Activated naive CD8-positive, alpha-beta T cell treated with anti-CD3 and anti-CD28 coated beads, Interleukin-2, amount 10 ng/mL, durations not matched to agents 7 days and 5 days (primary cell): ENCODE measurements at places on chromosomes 2 and 18. TPM values are rescaled to one million over a fixed set of nuclear protein-coding genes. Genes with fewer than 3 reads are reported as not detected.

CNDP1 gene
- total RNA-seq = not detected

TUBA4B gene
- total RNA-seq = not detected

BUB1 gene
- 89.3 TPM for total RNA-seq

MC5R gene
- 0.17 TPM for total RNA-seq

SALL3 gene
- total RNA-seq = not detected

GKN1 gene
- total RNA-seq = not detected

WDR54 gene
- total RNA-seq = 88.9 TPM

SLC16A14 gene
- 0.72 TPM for total RNA-seq

SPC25 gene
- 35.6 TPM for total RNA-seq

DNA sequence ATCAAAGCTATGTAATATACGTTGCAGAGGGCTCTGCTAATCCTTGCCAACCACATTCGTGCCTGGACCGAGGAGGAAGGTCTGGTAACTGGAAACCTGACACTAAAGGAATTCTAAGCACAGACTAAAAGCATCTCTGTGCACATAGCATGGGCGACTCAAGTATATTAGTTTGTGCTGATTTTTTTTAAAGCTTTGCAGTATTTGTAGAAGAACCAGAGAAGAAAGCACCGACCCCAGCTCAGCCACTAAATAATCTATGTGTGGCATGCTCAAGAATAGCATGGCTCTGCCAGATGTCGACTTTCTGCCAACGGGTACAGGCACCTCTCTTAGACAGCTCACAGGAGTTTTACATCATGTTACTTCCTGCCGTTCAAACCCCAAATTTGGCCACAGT is 73.2 kb upstream of the NRP2 start:
- no peak overlapping the region for H3K27ac ChIP-seq
- DNase-seq = no peak
- H3K36me3 ChIP-seq = peaks cover 15% of the 10 kb centered on the region
- H3K27me3 ChIP-seq = peaks cover 29% of the 10 kb centered on the region

DNA sequence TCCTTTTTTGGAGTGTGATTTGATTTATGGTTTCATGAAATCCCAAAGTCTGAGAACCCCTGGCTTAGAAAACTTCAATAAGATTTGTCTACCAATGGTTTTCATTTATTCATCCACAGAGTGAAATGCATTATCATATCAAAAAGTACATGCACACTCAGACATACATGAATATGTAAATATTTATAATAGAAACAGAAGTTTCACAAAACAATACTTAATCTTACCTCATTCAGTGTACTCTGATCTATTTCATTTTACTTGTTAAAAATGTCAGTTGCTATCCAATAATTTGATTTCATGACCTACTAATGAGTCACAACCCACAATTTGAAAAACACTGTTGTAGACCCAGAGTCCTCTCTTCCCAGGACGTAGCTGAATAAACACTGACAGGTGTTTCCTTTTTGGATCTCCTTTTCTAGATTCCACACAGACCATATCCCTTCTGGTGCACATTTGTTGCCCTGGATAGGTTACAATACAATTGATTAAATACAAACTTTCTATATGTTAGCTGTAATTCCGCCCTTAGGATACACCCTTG is 10.4 kb upstream of the CAVIN2 start:
- DNase-seq = no peak
- peaks cover 14% of the 10 kb centered on the region for H3K27me3 ChIP-seq
- H3K4me3 ChIP-seq = no peak overlapping the region
- no peak overlapping the region for H3K27ac ChIP-seq

GRCh38 chr2:57821088-57821487 is 225.5 kb upstream of the VRK2 start:
- DNase-seq = no peak
- H3K4me1 ChIP-seq = peaks cover 2% of the 10 kb centered on the region
- no peak overlapping the region for H3K27ac ChIP-seq

GRCh38 chr2:196168181-196168580 is 3.2 kb downstream of the STK17B start:
- peaks cover 71% of the 10 kb centered on the region for H3K36me3 ChIP-seq
- H3K27ac ChIP-seq = peak overlapping the region; percentile 99
- peak overlapping the region; percentile 98 for H3K4me3 ChIP-seq
- H3K4me1 ChIP-seq = peaks cover 27% of the 10 kb centered on the region
- no peak for DNase-seq
- no peaks in the 10 kb centered on the region for H3K27me3 ChIP-seq

- H3K27ac ChIP-seq = no peak overlapping the region
- H3K4me1 ChIP-seq = no peaks in the 10 kb centered on the region
- H3K27me3 ChIP-seq = peaks cover 7% of the 10 kb centered on the region
- no peak overlapping the region for H3K4me3 ChIP-seq
- no peak for DNase-seq
These were observed 100.4 kb upstream of the SH3BP4 start for GRCh38 chr2:234851451-234851850.

GRCh38 chr2:135985826-135986393 is 484 bp upstream of the DARS1 start:
- peaks cover 32% of the 10 kb centered on the region for H3K36me3 ChIP-seq
- H3K4me3 ChIP-seq = peak overlapping the region; percentile 88
- no peak for DNase-seq

DNA sequence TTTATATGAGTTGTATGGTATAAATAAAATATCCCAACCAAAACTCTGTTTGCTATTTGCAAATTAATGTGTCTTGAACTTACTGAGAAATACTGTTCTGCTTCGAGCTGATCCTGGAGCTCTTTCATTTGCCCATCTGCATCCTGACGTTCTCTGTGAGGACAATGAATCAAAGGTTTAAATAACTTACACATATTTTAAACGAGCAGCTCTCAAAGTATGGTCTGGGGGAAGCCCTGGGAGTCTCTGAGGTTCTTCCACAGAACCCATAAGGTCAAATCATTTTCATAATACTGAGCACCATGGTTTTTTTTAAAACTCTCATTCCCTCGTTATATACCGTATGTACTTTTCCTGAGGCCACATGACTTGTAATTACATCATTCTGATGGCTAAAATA is 46.7 kb downstream of the SLC66A3 start:
- H3K27me3 ChIP-seq = no peaks in the 10 kb centered on the region
- no peak overlapping the region for H3K27ac ChIP-seq
- peaks cover 5% of the 10 kb centered on the region for H3K4me1 ChIP-seq
- H3K4me3 ChIP-seq = no peak overlapping the region
- peaks cover 10% of the 10 kb centered on the region for H3K36me3 ChIP-seq

DNA sequence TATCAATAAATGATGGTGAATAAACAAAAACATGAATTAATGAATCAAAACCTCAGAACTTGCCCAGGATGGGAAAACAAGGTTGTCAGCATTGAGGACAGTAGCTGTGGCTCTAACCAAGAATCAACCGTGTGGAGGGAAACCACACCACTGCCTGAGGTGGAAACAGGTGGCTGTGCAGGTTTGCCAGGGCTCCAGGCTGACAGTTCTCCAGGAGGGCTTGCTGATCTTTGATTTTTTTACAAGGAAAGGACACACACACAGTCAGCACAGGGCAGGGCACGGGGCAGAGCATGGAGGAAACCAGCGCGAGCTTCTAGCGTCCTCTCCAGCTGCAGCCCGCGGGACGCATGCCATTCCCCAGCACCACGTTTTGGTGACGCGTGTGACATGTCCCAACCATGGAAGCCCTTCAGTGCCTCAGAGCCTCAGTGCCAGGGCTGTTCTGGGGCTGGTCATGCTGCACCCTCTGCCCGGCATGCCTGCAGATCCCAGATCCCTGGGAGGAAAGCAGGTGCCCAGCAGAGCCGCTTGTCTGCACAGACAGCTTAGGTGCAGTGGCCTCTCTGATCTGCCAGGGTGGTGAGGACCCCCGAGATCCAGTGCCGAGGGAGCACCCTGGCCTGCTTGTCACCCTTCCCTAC is 15.8 kb upstream of the AGXT start:
- peaks cover 3% of the 10 kb centered on the region for H3K36me3 ChIP-seq
- H3K4me1 ChIP-seq = no peaks in the 10 kb centered on the region
- H3K27me3 ChIP-seq = no peaks in the 10 kb centered on the region
- H3K27ac ChIP-seq = no peak overlapping the region

GRCh38 chr2:27772804-27773203 is 1.3 kb downstream of the MRPL33 start:
- H3K4me3 ChIP-seq = peak overlapping the region; percentile 98
- peaks cover 19% of the 10 kb centered on the region for H3K36me3 ChIP-seq
- DNase-seq = no peak
- H3K27me3 ChIP-seq = peaks cover 6% of the 10 kb centered on the region
- peak overlapping the region; percentile 40 for H3K27ac ChIP-seq
- peaks cover 29% of the 10 kb centered on the region for H3K4me1 ChIP-seq

DNA sequence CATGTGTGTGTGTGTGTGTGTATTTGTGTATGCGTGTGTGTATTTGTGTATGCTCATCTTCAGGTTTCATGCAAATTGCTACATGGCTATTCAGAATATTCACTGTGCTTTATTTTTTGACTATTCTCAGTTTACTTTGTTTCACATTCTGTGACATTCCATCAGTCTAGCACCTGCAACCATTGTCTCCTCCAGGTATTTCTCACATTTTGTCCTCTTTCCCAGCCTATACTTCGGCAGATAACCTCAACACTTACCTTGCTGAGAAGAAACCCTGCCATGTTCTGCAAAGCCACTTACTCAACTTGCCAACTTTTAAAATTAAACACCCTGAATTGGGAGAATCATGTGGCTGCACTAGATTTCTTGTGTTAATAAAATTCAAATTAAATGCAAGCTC is 135.4 kb upstream of the REG3A start:
- no peak overlapping the region for H3K4me3 ChIP-seq
- no peaks in the 10 kb centered on the region for H3K27me3 ChIP-seq
- DNase-seq = no peak
- no peaks in the 10 kb centered on the region for H3K4me1 ChIP-seq
